ENCODE measurements at places on chromosomes 13 and 19.

GRCh38 chr13:93268327-93269028 lies 41.9 kb downstream of the GPC6 start:
- no peak for DNase-seq

GRCh38 chr13:90800082-90800746 lies 547.3 kb upstream of the MIR17HG start:
- DNase-seq = no peak

- DNase-seq = peak; percentile 67
These were observed 106.1 kb downstream of the RGCC start for GRCh38 chr13:41563341-41563983.

DNA sequence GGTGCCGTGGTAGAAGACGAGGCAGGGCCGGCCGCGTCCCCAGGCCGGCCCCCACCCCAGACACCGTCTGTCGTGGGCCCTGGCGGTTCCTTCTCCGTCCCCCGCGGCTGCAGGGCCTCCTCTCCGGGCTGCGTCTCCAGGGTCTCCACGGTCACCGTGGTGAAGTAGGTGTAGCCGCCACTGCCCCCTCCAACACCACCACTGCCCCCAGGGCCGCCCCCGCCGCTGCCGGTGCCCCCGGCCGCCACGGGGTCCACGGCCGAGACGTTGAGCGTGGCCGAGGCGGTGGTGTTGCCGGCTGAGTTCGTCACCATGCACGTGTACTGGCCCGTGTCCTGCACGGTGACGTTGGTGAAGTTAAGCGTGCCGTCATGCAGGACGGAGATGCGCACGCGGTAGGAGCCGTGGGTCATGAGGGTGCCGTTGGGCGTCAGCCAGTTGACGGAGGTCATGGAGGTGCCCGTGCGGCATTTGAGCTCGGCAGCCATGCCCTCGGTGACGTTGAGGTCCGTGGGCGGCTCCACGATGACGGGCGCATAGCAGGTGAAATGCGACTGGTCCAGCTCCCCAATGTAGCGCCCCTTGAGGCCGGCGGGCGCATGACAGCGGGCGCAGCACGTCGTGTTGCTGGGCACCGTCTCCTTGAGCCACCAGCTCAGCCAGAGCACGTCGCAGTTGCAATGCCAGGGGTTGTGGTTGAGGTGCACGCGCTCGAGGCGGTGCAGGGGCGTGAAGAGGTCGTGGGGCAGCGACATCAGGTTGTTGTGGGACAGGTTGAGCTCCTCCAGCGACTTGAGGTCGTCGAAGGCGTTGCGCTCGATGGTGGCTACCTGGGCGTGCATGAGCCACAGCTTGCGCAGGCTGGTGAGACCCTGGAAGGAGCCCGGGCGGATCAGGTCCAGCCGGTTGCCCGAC lies 4.6 kb upstream of the ASPDH start:
- no peak for DNase-seq

DNA sequence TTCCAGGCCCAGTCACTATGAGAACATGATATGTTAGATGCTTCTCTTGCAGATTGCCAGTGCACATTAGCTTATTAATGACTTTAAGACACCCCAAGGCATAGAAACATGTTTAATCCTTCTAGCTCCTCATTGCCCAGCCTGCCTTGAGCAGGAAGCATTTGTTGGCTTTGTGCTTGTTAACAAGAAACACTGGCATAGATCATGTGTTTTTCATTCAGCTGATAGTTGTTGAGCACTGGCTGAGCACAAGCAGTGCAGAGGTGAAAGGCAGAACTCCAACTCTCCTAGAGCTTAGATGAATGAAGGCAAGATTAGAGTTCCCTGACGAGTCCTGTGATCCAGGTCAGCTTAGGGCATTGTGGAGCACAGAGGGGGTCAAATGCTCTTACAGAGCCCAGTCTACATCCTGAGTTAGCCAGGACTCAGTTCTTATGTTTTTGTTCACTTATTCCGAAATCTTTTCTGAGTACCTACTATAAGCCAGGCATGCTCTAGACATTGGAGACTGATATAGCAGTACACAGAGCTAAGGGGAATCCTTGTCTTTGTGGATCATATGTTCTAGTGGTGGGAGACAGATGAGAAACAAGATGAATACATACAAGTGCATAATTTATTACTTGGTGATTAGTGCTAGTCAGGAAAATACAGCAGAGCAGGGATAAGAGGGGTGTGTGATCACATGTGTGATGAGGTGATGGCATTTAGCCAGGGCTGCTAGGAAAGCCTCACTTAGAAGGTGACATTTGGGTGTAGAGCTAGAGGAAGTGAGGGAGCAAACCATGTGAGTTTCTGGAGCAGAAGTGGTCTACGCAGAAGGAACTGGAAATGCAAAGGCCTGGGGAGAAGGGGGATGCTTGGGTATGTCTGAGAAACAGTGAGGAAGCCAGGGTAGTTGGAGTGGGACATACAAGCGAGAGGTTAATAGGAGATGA lies 101.2 kb downstream of the WASF3 start:
- DNase-seq = peak; percentile 4

DNA sequence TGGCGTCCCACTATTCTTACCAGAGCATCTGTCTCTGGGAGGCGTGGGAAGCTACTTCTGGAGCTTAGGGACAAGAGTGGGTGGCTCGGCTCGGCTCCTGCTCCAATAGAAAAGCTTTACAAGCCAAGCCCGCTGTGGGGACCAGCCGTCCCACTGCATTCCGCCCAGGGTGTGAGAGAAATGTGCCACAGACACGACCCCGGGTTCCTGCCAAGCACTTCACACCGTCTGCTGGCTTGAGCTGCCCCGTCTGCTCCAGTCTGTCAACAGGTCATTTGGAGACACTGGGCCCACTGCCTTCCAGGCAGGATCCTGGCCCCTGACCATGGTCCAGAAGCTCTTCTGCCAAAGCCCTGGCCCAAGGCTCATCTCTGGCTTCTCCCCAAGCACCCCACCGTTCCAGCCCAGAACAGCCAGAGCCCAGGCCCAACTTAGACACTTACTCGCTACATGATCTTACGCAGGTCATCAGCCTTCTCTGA lies 6.5 kb upstream of the FKRP start:
- DNase-seq = no peak

DNA sequence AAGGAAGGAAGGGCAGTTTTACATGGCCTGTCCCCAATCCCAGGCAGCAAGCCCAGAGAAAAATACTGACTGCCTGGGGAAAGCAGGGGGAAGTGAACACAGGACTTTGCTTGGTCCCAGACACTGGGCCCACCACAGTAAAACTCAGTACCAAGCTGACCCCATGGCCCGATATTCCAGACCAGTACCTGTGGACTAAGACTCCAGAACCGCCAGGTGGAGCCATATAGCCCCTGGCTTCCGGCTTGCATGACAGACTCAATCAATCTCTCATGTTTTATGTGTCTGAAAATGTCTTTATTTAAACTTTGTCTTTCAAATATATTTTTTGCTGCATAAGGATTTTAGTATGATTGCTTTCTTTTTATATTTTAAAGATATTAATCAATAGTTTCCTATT lies 767.9 kb upstream of the SLITRK6 start:
- DNase-seq = no peak

- no peak for DNase-seq
These were observed 30.2 kb downstream of the HSPH1 start for GRCh38 chr13:31131470-31131961.

- DNase-seq = no peak
These were observed 14.4 kb downstream of the ACP7 start for GRCh38 chr19:39098365-39099269.

GRCh38 chr19:35083691-35084508 lies 31.7 kb upstream of the FXYD3 start:
- no peak for DNase-seq

All from foreskin fibroblast (primary cell).